ENCODE measurements at places on chromosomes 13 and 19.

DNA sequence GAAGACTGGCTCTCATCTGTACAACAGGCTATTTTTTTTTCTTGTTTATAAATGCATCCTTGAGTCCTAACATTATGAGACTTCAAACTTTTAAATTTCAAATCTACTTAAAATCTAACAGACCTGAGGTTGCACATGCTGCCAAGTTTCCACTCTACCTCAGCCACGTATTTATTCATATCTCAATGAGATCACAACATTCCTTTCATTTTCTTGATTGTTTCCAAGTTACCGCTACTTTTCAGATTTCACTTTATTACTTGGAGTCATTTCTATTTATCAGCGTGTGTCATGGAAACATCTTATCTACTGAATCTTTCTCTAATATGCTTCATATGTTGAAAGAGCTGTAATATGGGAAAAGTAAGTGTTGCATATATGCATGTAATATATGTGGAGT is 1257.5 kb upstream of the ATXN8OS start:
- no peak for DNase-seq

DNA sequence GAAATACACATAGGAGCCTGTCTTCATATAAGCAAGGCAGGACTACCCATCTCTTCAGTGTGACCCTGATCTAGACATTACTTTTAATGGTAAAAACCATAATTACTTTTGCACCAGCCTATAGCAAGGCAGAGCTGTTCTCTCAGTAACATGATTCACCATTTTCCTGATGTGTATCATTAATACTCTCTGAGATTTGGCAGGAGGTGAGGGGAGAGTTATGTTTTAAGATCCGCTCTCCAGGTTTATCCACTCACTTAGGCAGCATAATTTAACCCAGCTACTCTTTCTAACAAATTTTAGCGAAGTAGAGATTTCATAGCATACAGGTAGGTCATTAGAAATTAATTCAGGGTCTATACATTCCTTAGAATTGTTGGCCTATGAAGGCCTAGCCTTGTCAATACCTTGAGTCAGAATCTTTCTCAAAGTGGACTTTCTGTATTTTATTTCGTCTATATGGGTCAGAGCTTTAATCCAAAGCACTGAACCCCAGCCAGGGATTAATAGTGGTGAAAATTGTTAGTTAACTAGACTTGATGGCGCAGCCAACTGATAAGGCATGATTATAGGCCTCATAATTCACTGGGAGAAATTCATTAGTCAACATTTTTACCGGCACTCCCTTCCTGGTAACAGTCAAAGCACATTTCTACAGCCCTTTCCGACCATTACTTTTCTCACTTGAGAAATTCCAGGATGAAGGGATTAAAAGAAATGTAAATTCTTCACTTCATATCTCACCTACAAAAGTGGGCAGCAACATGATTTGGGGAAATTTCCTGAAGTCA is 955.1 kb downstream of the DIAPH3 start:
- no peak for DNase-seq

- no peak for DNase-seq
Measured at GRCh38 chr13:109090796-109091195, 461.4 kb downstream of the MYO16 start.

GRCh38 chr19:2213799-2214198 is 22.3 kb downstream of the PLEKHJ1 start:
- no peak for DNase-seq

GRCh38 chr13:42883142-42883541 is 101.8 kb downstream of the FAM216B start:
- DNase-seq, result no peak
